ENCODE measurements at places on chromosomes 5 and 9.

DNA sequence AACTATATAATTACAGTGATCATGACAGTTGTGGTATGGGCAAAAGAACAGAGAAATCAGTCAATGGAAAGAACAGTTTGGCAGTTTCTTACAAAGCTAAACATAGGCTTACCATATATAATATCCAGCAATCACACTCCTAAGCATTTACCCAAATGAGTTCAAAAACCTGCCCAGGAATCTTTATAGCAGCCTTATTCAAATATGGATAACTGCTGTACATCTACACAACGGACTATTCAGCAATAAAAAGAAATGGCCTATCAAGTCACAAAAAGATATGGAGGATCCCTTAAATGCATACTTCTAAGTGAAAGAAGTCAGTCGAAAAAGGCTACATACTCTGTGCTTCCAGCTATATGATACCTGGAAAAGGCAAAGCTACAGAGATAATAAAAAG is 36.6 kb downstream of the ERMP1 start:
- DNase-seq: no peak

DNA sequence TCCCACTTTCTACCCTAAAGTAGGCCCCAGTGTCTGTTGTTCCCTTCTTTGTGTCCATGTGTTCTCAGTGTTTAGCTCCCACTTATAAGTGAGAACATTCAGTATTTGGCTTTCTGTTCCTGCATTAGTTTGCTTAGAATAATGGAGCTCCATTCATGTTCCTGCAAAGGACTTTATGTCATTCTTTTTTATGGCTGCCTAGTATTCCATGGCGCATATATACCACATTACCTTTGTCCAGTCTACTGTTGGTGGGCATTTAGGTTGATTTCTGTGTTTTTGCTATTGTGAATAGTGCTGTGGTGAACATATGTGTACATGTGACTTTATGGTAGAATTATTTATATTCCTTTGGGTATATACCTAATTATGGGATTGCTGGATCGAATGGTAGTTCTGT is 30.4 kb downstream of the DDX4 start:
- DNase-seq: no peak

GRCh38 chr9:16640649-16641048 is 229.8 kb downstream of the BNC2 start:
- no peak for DNase-seq

- no peak for DNase-seq
Measured at GRCh38 chr9:78592811-78593210, 295.9 kb downstream of the PSAT1 start.

All from hematopoietic multipotent progenitor cell treated with erythropoietin and hydrocortisone succinate and interleukin-3 and kit ligand, for 15 days (in vitro differentiated cells).